ENCODE measurements at places on chromosomes 11 and 22.

DNA sequence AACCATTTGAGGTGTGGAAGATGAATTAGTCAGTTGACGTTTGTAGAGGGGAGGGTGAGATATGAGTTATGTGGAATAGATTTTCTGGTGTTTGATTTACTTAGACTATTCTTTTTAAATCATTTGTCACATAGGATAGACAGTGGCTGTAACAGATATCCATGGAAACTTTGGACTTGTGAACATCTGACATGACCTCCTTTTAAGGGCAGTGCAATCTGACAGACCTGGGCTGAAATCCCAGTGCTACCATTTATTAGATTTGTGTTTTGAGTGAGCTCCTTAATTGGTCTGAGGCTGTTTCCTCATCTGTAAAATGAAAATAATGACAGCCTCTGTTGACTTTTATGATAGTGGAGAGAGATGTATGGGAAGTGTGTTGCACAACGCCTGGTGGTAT, 159.9 kb downstream of the TEAD1 start:
- no peak for DNase-seq

DNA sequence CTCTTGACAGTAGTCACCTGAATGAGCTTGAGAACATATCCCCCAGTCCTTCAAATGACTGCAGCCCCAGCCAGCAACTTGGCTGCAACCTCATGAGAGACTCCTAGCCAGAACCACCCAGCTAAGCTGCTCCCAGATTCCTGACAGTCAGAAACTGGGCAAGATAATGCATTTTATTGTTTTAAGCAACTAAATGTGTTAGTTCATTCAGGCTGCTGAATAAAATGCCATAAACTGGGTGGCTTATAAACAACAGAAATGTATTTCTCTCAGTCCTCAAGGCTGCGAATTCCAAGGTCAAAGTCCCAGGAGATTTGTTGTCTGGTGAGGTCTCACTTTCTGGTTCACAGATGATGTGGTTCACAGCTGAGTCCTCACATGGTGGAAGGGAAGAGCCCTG, 5.8 kb upstream of the PAMR1 start:
- no peak for DNase-seq

DNA sequence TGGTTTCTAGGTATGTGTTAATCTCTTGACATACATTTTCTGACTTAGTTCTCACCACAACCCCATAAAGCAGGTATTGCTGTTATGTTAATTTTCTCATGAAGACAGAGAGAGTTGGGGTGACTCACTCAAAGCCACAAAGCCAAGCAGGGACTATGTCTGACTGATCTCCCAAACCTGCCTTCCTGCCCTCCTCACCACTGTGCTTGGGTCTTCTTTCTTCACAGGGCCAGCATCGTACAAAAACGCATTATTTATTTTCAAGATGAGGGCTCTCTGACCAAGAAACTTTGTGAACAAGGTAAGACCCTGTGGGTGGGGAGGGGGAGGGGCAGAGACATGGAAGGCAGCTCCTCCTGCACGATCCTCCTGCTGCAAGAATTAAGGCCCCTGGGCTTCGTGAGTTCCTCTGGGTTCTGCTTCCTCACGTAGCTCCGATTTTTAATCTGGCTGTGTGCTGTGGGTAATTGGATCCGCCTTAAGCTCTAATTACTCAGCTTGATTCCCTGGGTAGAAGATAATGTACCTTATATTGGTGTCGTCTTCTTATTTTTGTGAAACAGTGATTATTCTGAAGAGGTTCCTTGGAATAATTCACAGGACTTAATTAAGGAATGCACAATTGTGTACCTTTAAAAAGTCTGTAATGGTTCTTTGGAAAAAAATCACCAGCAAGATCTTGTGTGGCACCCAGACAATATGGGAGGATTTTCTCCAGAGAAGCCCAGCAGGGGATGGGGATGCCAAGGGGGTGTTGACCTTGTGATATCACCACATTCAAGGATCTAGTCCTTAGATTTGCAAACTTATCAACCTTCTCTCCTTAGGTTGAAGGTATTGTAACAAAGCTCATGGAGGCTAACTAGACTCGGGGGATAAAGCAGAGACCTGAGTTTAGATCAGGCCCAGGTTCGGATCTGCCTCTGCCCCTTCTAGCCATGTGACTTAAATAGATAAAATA, 112.9 kb downstream of the SPON1 start:
- peak; percentile 52 for DNase-seq

GRCh38 chr11:69035946-69036340, 12.8 kb upstream of the TPCN2 start:
- DNase-seq, result no peak

GRCh38 chr22:47593911-47594311, 831.5 kb downstream of the TBC1D22A start:
- DNase-seq, result no peak

GRCh38 chr11:101478587-101479369, 105.0 kb downstream of the TRPC6 start:
- no peak for DNase-seq

GRCh38 chr11:36300650-36301049, 4.6 kb downstream of the PRR5L start:
- no peak for DNase-seq

DNA sequence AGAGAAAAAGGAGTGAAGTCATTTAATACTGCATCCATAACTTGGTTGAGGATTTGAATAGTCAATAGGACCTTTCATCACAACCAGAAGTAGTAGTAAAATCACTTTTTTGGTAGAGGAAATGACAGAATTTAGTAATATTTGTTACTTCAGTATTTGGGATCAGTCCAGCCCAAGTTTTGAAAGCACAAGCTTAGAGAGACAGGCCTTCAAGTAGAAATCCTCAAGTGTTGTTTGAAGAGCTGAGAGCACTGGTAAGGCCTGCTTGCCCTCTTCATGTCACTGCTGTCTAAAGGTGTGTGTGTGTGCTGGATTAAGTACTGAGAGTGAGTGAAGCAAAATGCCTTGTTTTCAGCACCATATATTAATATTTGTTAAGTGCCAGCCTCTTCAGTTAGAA, 137.3 kb downstream of the WNT11 start:
- DNase-seq, result no peak

GRCh38 chr11:70110538-70111055, 32.5 kb downstream of the ANO1 start:
- no peak for DNase-seq

DNA sequence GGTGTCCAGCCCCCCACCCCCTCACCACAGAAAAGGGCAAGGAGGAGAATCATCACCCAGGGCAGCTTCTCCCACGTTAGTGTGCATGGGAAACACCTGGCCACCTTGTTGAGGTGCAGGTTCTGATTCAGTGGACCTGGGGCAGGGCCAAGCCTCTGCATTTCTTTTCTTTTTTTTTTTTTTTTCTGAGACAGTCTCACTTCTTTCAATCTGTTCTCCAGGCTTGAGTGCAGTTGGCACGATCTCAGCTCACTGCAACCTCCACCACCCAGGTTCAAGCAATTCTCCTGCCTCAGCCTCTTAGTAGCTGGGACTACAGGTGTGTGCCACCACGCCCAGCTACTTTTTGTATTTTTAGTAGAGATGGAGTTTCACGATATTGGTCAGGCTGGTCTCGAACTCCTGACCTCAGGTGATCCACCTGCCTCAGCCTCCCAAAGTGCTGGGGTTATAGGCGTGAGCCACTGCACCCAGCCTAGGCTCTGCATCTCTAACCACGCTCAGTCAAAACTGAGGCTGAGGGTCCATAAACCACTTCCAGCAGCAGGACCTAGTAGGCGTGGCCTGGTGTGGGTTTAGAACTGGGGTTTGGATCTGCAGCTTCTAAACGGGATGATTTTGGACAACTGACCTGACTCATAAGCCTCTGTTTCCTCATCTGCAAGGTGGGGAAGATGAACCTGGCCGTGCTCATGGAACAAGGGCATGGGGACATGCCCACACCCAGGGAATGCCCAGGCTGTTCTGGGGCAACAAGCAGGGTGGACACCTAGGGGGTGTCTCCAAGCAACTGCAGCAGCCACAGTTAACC, 734 bp downstream of the ZP1 start:
- DNase-seq, result no peak

GRCh38 chr11:33207408-33207985, 46.2 kb upstream of the CSTF3 start:
- peak; percentile 43 for DNase-seq

DNA sequence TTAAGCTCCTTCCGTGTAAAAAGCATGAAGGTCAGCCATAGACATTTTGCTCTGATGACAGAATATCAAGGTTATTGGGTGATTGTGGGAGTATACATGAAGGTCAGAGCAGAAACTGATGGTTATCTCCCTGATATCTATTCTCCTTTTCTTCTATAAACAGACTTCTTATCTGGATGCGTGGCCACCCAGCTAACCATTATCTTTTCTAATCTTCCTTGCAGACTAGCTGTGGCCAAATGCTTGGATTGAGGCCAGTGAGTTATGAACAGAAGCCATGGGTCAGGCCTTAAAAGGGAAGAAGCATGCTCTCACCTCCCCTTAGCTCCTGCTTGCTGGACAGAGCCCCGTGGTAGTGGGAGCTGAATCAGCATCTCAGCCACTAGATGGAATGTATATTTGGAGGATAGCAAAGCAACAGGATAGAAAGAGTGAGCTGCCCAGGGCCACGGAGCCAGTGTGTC, 31.3 kb upstream of the LRRC55 start:
- no peak for DNase-seq

- DNase-seq, result no peak
These were observed 66.0 kb downstream of the WNT7B start for GRCh38 chr22:45910928-45911467.

GRCh38 chr11:41609511-41609910, 150.1 kb upstream of the LRRC4C start:
- no peak for DNase-seq

- no peak for DNase-seq
These were observed 48.0 kb upstream of the CEP126 start for GRCh38 chr11:101866619-101867491.

DNA sequence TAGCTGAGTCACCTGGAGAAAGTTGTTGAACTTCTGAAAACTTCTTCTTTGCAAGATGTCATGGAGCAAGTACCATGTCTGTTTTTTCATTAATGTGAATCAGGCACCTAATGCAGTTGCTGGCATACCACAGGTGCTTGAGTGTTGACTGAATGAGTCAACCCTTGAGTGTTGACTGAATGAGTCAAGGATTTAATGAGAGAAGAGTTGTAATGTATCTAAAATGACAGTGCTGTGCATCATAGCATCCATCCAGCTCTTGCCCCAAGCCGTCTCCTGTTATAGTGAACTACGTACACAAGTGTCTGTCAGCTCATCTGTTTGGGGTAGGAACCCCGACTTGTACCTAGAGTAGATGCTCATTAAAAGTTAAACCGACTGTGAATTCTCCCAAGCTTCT, 93.1 kb downstream of the CWC15 start:
- DNase-seq, result no peak

DNA sequence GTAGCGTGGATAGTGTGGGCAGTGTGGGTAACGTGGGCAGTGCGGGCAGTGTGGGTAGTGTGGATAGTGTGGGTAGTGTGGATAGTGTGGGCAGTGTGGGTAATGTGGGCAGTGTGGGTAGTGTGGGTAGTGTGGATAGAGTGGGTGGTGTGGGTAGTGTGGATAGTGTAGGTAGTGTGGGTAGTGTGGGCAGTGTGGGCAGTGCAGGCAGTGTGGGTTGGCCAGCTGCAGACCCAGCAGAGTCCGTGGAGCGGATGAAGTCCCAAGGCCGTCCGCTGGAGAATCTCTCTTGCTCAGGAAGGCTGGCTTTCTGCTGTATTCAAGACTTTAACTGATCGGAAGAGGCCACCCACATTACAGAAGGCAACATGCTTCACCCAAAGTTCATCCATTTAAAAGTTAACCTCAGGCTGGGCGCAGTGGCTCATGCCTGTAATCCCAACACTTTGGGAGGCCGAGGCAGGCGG, 26.1 kb upstream of the KRTAP5-6 start:
- no peak for DNase-seq

- DNase-seq, result no peak
These were observed 26.2 kb downstream of the FAM83F start for GRCh38 chr22:40020956-40021355.

DNA sequence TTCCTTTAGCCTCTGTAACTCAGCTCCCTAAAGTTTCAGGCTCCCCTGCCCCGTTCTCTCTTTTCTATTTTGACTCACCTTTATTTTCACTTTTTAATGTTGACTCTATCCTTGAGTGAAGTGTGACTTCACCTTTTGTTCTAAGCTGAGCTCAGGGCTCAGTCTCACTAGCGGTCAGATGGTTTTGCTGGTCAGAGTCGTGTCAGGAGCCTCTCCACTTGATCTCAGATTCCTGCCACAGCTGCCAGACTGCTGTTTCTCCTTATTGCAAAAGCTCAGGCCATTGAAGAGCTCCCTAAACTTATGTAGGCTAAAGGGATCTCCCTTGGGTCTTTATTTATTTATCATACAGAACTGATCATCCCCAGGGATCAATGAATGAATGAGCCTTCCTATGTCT, 13.7 kb upstream of the POU2AF2 start:
- DNase-seq, result no peak

DNA sequence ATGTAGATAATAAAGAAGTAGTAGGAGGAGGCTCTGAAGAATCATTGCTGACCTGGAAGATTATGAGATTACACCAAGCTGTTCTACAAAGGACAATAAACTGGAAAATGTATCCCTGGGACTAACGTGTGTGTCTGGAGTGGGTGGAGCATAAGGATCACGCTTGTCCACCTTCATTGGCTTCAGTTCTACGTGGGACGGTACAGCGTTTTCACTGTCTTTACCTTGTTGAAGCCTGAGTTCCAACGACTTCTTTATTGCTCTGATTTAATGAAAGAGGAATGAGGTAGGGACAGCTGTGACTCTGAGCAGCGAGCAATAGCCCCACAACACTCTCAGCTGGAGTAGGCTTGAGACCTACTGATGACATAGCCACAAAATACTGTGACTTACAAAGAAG, 87.0 kb downstream of the ARHGAP42 start:
- no peak for DNase-seq

DNA sequence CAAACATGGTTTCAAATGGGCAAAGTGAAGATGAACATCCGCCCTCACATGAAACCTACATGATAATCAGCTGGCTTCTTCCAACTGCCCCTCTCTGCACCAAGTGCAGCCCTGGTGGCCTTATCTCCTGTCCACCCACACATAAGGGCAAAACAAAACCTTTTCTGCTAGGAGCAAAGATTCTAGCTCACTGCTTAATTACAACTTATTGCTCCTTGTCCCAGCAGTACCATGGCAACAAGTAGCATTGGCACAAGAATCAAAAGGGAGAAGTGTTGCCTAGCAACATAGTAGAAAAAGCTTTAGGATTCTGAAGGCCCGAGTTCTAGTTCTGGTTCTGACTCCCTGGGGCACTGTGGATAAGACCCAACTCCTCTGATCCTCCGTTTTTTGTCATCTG, 68.7 kb upstream of the BMAL1 start:
- no peak for DNase-seq

- DNase-seq, result no peak
These were observed 53.5 kb downstream of the PRR5L start for GRCh38 chr11:36349351-36350136.

All from H4 (cell line).